Astrocyte (in vitro differentiated cells and primary cell): ENCODE measurements at places on chromosomes 2 and 18. TPM values are rescaled to one million over a fixed set of nuclear protein-coding genes. Genes with fewer than 3 reads are reported as not detected.

GRCh38 chr18:9094307-9095226, 7.9 kb upstream of the NDUFV2 start:
- peak overlapping the region; percentile 91 for H3K27ac ChIP-seq
- H3K4me3 ChIP-seq = no peak overlapping the region
- no peaks in the 10 kb centered on the region for H3K36me3 ChIP-seq
- DNase-seq = peak; percentile 86
- H3K27me3 ChIP-seq = no peaks in the 10 kb centered on the region

- H3K4me3 ChIP-seq = no peak overlapping the region
- no peaks in the 10 kb centered on the region for H3K4me1 ChIP-seq
- no peaks in the 10 kb centered on the region for H3K36me3 ChIP-seq
- no peak for DNase-seq
- no peaks in the 10 kb centered on the region for H3K27me3 ChIP-seq
- no peak overlapping the region for H3K27ac ChIP-seq
These were observed 614.1 kb upstream of the SETBP1 start for GRCh38 chr18:44066541-44066940.

Gene FMNL2
- total RNA-seq = 29.1 and 34.3 TPM in 2 replicates

DNA sequence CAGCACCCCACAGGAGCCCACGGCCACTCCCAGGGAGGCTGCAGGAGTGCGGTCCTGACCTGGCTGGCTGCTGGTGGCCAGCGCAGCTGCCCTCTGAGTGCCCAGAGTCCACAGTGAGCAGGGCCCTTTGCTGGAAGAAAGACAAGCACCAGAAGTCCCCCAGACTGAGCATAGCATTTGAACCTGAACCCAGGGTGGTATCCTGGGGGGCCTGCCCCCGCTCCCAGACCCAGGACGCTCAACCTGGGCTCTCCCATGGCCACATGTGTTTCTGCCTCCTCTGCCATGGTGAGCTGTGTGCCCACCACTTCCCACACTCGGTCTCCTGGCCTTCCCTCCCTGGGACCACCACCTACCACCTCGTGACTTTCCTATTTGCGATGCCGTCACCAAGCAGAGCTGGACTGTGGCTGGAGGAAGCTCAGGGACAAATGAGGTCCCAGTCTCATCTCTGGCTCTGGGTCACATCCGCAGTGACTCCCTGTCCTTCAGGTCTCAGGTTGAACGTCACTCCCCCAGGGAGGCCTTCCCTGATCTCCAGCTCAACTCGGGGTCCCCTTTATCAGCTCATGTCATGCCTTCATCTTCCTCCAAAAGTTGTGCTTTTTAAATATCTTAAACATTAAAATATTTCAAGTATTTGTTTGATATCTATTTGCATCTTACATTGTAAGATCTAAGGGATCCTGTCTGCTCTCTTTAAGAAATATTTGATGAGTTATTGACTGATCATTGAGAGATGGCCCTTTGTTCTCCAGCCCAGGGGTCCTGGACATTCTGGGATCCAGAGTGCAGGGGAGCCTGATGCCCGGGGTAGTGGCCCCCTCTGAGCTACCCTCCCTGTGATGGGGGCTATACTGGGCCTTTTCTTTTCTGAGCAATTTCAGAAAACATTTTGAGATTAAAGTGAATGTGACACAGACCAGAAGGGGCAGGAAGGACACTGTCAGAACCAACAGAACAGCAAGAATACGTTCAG, 16.4 kb upstream of the GPR55 start:
- no peak for DNase-seq
- H3K36me3 ChIP-seq = no peaks in the 10 kb centered on the region
- no peaks in the 10 kb centered on the region for H3K27me3 ChIP-seq
- no peak overlapping the region for H3K4me3 ChIP-seq
- no peaks in the 10 kb centered on the region for H3K4me1 ChIP-seq

DNA sequence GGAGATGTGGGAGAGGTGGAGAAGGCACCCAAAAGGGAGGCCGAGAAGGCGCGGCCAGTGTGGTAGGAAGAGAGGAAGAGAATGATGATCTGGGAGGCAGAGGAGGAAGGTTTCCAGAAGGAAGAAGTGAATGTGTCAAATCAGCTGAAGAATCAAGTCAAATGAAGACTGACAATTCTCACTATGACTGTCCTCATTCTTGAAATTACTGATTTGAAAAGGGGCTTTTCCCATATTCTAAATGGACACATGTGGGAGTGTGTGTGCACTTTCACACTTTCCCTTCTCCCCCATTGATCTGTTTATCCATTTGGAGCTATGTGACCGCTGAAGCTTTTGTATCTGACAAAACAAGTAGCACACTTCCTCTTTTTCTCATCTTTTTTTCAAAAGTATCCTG, 6.1 kb downstream of the AFF3 start:
- no peaks in the 10 kb centered on the region for H3K36me3 ChIP-seq
- no peak overlapping the region for H3K4me3 ChIP-seq
- H3K27ac ChIP-seq = no peak overlapping the region
- H3K4me1 ChIP-seq = no peaks in the 10 kb centered on the region
- DNase-seq = no peak
- H3K27me3 ChIP-seq = no peaks in the 10 kb centered on the region
